Mesothelial cell of epicardium (in vitro differentiated cells): ENCODE measurements at places on chromosomes 13 and 19.

- no peak for DNase-seq
Measured at GRCh38 chr19:15463861-15464371, 428 bp downstream of the RASAL3 start.

GRCh38 chr19:48533770-48534169 lies 18.2 kb upstream of the SULT2B1 start:
- DNase-seq = no peak

DNA sequence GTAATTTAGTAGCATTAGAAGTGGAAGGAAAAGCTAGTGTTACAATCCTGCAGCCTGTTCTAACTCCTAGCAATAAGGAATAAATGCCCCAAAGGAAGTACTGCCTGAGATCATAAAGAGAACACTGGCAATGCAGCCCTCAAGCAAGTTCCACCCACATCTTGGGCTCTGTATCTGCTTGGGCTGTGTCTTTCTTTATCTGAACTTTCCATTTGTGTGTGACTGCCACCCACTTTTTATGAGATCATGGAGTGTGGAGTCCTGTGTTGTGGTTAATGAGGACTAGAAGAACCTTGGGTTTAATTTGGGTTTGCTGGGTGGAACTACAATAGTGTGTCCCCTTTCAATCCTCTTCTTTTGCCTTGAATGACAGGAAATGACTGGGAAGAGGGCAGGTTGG lies 38.2 kb downstream of the RFXAP start:
- no peak for DNase-seq

DNA sequence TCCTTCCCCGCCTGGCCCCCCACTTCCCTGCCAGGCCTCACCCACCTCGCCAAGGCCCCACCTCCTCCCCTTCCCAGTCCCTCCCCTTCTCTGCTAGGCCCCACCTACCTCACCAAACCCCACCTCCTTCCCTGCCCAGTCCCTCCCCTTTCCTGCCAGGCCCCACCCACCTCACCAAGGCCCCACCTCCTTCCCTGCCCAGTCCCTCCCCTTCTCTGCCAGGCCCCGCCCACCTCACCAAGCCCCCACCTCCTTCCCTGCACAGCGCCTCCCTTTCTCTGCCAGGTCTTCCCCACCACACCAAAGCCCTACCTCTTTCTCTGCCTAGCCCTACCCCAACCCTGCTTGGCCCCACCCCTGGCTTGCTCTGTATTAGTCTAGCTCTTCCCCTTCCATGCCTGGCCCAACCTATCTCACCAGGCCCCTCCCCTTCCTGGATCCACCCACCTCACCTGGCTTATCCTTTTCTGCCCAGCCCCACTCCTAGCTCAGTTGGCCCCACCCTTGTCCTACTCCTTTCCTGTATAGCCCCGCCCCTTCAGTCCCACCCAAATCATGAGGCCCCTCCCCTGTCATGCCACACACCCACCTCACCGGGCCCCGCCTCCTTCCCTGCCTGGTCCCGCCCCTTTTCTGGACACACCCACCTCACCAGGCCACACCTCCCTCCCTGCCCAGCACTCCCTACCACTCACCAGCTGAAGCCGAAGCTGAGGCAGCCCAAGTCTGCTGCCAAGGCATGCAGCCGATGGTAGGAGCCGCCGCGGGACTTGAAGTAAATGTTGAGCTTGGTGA lies 16.2 kb downstream of the CERS1 start:
- no peak for DNase-seq

- DNase-seq = no peak
Measured at GRCh38 chr13:48199404-48199946, 33.5 kb upstream of the ITM2B start.

DNA sequence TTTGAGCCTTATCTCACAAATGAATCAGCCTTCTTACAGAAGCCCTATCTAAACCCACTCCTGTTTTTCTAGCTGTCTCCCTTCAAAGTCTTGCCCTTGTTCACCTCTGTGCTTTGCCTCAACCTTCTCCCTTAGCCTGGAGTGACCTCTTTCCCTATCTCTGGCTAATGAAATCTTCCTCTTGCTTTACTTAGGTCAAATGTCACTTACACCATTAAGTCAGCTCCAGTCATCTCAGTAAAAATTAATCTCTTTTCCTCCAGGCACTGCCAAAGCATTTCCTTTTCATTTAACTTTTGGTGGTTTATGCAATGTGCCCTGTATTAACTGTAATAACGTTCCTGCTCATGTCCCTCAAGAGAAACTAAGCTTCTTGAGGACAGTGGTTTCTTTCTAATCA lies 596.5 kb upstream of the MIR17HG start:
- DNase-seq = no peak
